ENCODE measurements at places on chromosomes 4 and X. TPM values are rescaled to one million over a fixed set of nuclear protein-coding genes. Genes with fewer than 3 reads are reported as not detected.

PPP4R3C gene
- total RNA-seq, result not detected

FDCSP gene
- total RNA-seq, result not detected

CLIC2 gene
- total RNA-seq, result 0.19 TPM

ASMT gene
- total RNA-seq, result 0.38 TPM

RAB33A gene
- total RNA-seq, result 0.13 TPM

CLCN4 gene
- total RNA-seq, result 5.1 TPM

SMPX gene
- 0.08 TPM for total RNA-seq

NPNT gene
- 0.28 TPM for total RNA-seq

NLGN3 gene
- 0.84 TPM for total RNA-seq

CACNA1F gene
- not detected for total RNA-seq

RAB41 gene
- total RNA-seq, result not detected

SERTM2 gene
- not detected for total RNA-seq

TIMP1 gene
- total RNA-seq, result 279 TPM

SPRY1 gene
- total RNA-seq, result 4.8 TPM

IL13RA2 gene
- 0.08 TPM for total RNA-seq

GASK1B gene
- 0.27 TPM for total RNA-seq

NRK gene
- not detected for total RNA-seq
